Stimulated activated CD4-positive, alpha-beta T cell treated with anti-CD3 and anti-CD28 coated beads, Interleukin-1b, Interleukin-23, amount 100 ng/mL, for 1 hour (primary cell): ENCODE measurements at places on chromosomes 6 and 20.
A peak's percentile ranks its signal among the peaks of the same experiment; 100 is the strongest.

DNA sequence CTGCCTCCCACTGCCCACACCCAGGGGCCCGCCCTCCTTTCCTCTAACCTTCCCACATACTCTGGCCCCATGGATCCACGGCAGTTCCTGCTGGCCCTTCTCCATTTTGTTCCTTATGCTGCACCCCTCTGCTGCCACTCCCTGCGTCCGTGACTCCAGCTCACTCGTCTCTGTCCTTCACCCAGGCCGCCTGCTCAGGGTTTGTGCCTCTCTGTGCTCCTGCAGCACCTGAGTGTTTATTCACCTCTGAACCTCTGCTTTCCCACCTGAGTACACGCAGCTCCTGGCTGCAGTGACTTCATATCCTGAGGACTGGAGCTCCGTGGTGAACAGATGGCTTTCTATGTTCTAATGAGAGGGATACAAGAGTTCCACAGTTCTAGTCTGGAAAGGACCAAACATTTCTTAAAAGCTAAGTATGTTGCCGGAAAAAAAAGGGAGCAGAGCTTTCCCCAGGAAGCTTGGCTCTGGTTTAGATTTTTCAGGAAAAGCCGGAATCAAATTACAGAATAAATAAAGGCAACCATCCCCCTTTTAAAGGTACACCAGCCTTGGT lies 1.5 kb upstream of the GNRH2 start:
- no peak for DNase-seq

- no peak for DNase-seq
These were observed 257.5 kb upstream of the PMEPA1 start for GRCh38 chr20:57967364-57967763.

DNA sequence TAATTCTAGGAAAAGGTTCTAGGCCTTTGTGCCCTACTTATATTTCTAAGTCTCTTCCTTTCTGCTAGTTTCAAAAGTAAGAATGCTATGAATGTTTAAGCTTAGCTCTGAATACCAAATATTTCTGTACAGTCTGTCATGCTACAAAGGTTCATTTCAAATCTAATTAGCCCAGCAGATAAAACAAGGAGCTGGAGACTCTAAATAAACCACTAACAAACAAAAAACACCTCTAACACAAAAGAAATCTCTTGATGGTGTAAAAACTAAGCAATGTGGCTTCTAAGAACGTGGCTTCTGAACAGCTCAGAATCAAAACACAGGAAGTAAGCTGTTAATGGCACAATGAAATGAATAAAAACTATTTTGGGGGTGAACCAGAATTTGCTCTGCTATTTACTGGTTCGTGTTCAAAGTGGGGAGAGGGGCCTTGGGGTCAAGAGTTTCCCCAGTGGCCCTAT lies 198.3 kb downstream of the BCAS1 start:
- no peak for DNase-seq

DNA sequence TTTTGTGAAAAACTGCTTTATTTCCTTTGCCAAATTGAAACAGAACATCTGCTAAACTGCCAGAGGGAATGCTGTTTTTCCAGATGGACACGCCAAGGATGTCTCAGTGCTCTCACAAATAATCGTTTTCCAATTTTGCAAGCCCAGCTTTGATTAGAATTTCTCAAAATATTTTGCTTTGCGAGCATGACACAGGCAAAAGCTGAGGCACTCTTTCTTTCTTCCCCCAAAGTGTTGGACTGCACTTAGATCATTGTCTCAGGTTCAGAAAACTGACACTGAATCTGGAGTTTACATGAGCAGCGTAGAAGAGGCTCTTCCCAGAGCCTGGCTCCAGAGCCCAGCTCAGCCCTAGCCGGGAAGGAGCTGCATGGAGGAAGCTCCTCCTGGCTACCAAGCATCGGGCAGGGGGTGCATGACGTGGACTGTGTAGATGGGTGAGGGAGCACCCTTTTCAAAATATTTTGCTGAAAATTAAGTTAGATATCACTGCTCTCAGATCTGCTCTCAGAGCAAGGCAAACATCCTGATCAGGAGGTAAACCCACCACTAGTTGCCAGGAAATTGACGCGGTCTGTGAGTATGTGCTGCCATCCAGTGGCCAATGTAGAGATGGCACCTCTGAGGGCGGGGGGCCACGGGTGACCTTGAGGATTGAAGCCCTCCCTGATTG lies 107.5 kb downstream of the SLC22A3 start:
- DNase-seq, result peak; percentile 43

DNA sequence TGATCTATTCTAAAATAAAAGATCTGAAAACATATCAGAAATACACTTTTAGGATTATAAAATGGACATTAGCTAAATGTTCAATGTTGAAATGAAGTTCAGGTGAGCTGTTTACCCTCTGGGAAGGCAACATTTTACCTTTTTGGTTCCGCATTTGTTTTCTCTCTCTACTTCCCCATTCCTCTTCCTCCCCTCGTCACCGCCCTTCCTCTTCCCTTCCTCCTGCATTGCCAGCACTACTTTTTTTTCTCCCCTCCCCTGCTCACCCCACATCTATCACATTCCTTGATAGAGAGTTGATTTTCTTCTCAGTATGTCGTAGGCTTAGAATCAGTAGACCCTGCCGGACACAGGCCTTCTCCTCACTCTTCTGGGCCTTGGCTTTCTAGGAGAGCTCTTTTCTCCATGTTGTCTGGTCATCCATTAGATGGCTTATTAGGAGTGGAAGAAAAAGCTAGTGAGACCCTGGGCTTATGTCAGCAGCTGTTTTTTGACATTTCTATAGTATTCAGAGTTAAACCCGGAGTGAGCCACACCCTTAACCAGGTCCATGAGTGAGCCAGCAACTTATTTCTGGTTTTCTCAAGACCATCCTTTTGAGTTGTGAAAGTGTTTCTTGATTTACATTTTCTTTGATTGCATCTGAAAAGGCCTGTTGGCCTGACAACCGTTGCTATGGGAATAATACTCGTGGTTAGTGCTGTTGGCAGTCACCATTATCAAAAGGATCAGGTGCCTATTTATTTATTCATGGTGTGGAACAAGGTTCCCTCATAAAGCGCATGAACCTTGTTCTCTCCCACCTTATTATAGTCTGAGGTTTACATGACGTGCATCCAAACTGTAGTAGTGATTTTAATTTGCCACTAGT lies 90.9 kb downstream of the DTD1 start:
- DNase-seq, result no peak

DNA sequence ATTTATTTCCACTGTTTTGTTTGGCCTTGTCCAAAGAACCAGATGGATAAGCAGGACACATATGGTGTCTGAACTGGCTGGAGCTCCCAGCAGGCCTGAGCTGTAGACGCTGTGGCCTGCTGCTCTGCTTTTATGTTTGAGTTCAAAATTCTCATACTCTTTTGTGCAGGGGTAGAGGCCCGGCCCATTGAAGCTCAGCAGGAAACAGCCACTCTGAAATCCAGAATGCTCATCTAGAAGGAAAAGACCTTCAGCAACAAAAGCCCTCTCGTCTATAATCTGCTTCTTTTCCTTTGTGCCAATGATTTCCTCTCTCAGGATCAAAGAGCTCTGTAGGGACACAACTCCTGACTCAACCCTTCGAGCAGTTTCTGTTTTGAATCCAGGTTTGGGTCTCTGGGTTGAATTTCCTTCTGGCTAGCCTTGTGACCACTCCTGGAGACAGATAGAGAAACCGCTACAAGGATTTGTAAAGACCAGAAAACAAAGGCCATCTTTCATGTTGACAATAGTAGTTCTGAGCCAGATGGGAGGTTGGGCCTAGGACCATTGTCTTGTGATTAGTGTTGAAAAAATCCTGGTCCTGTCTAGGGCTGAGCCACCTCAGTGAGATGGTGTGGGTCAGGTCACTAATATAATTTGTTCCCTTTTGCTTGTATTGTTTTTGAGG lies 446.7 kb downstream of the BCKDHB start:
- DNase-seq, result no peak

GRCh38 chr20:38172408-38172807 lies 7.3 kb upstream of the TGM2 start:
- DNase-seq, result no peak

GRCh38 chr6:105515054-105515453 lies 112.2 kb upstream of the PREP start:
- no peak for DNase-seq

DNA sequence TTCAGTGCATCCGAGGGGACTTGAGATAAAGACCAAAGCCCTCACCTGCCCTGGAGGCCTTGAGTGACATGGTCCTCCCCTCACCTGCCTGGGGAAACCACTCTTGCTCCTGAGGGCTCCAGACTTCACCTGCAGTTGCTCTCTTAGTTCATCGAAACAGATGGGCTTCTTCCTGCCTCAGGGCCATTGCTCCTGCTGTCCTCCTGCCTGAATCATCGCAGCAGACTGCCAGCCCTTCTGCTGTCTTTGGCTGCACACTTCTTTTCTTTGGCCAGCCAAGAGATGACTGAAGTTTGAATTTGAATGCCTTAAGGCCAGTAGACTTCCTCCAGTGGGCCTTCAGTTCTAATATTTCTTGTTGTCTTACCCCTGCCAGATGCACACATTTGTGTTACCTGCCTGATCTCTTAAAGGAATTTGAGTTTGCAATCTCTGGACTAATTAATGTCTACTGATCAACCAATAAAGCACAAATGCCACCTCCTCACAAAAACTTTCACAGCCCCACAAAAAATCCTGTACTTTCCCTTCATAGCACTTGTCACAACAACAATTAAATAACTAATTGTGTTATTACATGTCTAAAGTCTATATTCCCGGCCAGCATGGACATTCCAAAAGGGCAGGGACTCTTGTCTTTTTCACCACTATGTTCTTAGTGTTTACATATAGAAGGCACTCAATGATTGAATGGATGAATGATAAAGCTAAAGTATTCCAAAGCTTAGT lies 56.7 kb upstream of the SGK1 start:
- DNase-seq, result no peak

DNA sequence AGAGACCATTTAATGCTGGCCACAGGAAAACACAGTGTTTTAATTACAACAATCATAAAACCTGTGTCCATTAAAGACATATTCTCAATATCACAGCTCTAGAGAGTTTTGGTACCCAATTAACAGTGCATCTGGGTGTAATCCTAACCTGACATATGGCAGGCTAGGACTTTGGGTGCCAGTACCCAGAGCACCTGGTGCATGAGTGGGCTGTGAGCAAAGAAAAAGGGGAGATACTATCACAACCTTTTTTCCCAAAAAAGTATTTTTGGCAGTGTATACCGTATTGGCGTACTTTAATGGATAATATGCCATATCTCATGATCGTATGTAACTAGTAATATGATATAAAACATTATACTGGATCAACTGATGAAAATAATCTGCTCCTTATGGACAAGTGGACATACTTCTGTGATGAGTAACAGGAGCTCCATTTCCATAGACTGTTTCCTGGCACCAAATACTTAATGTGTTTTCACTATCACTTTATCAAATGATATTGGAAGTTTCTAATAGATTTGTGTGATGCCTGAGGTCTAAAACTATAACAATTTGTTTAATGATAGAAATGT lies 91.7 kb downstream of the COL19A1 start:
- DNase-seq, result no peak

GRCh38 chr20:50056408-50056926 lies 56.5 kb downstream of the UBE2V1 start:
- no peak for DNase-seq

GRCh38 chr20:17023806-17024205 lies 203.0 kb upstream of the PCSK2 start:
- DNase-seq, result no peak

DNA sequence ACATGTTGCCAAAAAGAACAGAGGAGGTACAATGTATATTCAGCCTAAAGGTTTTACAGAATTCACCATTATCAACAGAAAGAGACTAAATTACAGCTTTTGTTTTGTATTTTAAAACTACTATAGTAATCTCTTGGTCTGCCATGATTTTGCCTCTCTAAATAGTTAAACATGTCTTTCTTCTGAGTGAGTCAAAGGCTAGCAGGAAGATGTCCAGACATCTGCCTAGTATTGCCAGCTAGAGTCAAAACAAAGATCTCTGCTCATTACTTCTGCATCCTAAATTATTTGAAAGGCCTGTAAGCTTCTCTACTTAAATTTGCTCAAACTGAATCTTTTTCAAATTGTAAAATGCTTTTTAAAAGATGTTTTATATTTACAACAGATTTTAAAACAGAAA lies 8.8 kb downstream of the ASF1A start:
- no peak for DNase-seq

- no peak for DNase-seq
These were observed 276.6 kb upstream of the BMP2 start for GRCh38 chr20:6490849-6491248.

DNA sequence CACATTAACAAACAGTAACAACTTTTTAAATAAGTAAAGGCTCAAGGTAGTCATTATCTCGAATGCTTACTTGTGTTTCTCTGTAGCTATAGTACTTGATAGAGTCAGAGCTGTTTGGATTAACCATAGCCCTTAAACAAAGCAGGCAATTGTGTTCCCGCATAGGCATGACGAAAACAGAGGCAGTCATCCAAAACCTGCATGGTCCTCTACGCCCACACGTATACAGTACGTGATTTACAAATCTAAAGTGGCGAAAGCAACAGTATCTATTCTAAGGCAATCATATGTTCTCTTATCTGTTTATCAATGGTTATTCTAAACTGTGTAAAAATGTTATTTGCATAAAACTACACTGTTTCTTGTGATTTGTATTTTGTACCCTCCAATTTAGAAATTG lies 31.8 kb downstream of the HFE start:
- no peak for DNase-seq

DNA sequence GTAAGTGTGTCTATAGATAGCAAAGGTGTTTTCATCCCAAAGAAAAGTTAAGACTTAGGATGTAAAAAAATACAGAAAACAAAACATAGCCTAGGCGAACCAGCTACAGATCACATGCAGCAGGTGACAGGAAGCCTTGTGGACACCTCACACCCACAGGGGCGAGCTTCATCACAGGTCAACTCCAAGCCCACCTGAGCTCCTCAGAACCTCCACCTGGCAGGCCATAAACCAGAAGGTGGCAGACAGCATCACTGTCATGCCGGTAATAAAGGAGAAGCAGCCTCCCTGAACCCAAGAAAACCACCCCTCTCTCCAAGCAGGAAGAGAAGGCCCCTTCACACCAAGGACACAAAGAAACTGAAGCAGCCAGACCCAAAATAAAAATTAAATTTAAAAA lies 1.0 kb downstream of the RALGAPA2 start:
- DNase-seq, result no peak

GRCh38 chr20:53258741-53259140 lies 286.6 kb downstream of the TSHZ2 start:
- DNase-seq, result no peak

GRCh38 chr6:165584541-165584940 lies 78.5 kb downstream of the PDE10A start:
- DNase-seq, result no peak

GRCh38 chr20:59441860-59442810 lies 141.7 kb downstream of the EDN3 start:
- no peak for DNase-seq

DNA sequence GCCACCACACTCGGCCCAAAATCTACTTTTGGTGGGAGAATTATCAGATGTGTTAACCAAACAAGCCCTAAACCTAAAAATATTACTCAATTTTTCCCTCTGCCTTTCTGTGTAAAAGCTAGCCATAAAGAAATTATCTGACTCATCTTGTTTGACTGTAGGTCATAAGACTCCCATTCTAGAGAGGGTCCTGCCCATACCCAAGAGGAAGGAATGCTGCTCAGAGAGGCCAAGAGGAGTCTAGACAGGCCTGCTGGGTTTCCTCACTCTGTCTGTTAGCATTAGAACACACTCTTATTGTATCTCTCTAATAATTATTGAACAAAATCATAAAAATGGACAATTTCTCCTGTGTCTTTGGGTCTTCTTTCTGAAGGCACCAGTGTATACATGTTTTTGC lies 26.1 kb downstream of the C6orf141 start:
- DNase-seq, result no peak
